NCI-H1092 treated with DMSO at 0.1 percent for 48 hours (cell line): ENCODE measurements at places on chromosomes 2 and 18.

GRCh38 chr18:50080316-50080715 lies 114.6 kb downstream of the MYO5B start:
- peak; percentile 64 for DNase-seq

- no peak for DNase-seq
These were observed 8.8 kb upstream of the RPL31 start for GRCh38 chr2:100993294-100993693.

- DNase-seq = no peak
These were observed 1.6 kb downstream of the COPS9 start for GRCh38 chr2:240134466-240134865.

GRCh38 chr18:582465-582864 lies 2.3 kb downstream of the CETN1 start:
- no peak for DNase-seq

DNA sequence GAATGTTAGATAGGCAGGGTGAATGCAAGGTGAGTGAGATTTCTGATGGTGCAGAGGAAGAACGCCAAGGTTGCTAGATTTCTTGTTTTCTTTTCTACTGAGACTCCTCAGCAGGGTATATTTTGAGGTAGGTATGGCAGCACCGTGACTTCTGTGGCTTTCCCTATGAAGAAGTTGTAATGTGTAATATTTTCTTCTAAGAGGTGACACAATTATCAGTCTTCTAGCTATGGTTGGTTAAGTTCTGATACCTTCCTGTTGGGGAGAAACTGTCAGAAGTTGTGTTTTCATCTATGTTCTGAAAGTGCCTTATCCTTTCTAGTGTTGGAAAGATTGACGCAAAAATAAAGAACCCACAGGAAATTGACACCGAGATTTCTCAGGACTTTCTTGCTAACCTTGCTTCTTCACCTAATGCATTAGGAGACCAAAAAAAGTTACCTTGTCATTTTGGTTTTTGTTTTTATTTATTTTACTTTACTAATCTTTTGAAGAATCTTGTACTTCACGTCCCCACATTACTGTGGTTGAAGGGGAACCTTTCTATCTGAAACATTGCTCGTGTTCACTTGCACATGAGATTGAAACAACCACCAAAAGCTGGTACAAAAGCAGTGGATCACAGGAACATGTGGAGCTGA lies 11.9 kb downstream of the IL18R1 start:
- DNase-seq = no peak

DNA sequence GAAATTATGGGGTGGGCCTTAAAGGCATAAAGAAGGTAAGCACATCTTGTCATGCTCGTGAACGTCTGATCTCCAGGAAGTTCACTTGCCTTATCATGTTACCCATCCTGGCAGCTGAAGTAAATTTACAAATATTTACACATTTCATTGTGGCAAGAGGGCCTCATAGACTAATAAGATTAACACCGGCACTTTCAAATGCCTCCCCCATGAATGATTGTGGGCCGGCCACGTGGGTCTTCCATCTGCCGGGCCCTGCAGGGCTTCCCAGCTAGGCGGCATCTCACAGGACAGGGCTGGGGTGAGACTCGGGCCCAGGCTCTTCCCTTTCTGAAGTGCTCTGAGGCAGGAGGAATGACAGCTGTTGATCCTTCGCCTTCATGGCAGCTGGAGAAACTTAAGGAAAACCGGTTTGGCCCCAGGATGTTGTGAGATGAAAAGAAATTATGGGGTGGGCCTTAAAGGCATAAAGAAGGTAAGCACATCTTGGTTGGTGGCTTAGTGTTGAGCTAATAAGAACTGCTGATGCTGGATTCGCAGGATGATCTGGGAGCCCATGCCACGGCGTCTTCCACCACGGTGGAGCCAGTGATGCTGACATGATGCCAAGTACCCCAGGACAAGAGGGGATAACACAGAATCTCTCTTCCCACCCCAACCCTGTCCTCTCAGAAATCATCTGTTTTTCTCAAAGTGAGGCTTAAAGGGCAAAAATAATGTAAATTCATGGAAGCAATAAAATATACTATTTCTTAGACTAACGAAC lies 176.3 kb downstream of the SEPTIN10 start:
- DNase-seq = peak; percentile 50

DNA sequence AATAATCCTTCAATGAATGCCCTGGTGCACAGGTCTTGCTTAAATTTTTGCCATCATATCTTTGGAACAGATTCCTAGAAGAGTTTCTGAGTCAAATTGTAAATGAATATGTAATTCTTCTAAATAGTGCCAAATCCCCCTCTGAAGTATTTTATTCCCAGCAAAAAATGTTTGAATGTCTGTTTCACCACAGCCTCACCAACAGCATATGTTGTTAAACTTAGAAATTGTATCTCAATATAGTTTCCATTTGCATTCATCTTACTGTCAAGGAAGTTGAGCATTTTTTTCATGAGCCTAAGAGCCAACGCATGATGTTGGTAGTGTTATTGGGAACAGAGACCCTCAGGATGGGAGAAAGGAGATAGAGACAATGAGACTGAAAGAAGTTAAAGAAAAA lies 86.8 kb upstream of the IL1R2 start:
- no peak for DNase-seq

DNA sequence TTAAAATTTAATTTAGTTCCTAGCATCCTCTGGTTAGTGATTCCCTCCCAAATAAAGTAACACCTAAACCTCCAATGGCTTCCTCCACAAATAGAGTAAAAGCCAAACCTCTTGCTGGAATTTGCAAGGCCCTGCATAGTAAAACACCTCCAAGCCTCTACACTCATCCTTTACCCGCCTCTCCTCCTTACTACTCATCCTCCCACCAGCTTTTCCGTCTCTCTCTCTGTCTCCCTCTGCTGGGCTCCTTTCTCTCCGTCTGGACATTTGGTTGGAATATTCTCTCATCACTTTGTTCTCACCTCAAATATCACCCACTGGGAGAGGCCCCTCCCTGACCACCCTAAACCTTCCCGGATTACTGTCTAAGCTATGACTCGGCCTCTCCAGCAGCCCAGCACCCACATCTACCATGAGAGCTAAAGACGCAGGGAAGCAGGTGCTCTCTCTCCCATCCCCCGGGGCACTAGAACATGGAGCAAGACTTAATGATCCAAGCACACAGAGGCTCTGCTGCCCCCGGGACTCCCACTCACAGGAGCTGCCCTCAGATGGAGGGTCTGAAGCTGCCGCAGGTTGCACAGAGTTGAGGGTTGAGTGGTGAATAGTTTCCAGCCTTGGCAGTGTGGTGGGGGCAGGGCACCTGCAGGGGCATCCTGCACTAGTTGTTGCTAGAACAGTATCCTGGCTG lies 167.2 kb downstream of the FBXO15 start:
- DNase-seq = peak; percentile 2

DNA sequence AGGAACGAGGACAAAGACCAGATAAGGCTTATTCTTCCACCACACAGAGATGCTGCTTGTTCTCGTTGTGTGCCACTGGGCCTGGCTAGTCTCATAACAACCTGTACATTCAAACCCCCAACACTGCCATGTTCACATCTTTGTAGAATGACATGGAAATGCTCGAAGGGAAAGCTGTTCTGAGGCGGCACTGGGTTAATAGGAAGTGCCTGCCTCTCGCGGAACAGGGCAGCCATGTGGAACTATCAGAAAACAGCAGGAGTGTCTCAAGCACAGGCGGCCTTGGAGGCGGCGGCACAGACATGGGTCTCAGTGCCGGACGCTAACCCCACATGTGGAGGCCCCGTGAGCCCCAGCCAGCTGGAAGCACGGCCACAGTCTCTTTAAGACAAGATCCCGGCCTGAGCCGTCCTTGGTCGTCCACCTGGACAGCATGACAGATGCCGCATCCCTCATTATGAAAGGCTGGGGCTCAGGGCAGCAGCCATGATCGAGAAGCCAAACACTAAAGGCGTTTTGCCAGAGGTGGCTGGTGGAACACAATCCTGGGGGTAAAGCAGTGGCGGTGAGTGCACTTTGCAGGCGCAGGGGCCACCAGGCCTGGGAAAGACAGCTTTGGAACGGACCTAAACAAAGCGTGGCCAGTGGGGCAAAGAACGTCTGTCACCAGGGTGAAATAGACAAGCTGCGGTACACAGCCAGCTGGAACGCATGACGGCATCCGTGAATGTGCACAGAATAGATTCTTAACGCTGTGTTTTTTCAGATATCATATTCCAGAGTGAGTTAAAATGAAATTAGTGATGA lies 161.0 kb downstream of the HDAC4 start:
- peak; percentile 33 for DNase-seq

DNA sequence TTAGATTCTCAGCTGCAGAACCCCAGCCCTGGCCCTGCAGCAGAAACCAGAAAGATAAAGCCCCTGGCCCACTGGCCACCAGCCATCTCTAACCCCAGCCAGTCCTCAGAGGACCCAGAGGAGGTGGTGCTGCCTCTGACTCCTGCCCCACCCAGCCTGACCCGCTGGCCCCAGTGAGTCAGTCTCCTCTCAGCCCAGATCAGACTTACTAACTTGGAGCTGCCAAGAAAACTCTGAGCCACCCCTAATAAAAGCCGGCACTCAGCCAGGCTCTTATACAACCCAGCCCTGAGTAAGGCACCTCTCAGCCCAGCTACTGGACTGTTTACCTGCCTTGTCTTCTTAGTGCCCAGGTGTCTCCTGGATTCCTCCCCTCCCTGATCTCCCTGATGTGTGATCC lies 2.0 kb downstream of the SLC14A2 start:
- no peak for DNase-seq

DNA sequence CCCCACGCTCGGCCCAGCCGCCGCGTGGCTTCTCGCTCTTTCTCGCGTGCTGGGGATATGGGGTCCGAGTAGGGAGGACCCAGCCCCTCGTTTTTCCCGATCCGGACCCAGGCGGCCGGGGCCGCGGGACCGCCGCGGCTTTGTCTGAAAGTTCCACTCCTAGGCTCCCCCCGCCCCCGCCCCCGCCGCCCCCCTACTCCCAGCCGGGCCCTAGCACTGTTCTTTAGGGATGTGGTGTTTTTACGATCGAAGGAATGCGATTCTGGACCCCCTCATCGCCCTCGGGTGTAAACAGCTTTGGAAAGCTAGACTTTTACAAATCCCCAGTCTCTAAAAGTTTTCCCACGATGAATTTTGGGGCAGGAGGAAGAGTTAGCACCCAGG lies 819 bp downstream of the TGIF1 start:
- DNase-seq = no peak

DNA sequence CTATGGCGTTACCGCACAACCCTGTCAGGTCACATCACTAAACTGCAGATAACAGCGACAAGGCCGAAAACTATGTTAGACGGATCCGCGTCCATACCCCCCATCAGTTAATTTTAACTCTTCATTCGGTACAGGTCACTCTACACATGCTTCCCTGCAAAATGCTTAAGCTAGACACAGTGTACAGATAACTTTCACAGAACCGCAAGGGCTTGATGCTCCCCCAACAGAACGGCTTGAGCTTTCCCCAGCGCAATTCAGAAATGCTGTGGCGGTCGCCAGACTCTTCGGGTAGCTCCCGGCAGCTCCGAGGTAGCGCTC lies 283 bp upstream of the RBBP8 start:
- DNase-seq = no peak

DNA sequence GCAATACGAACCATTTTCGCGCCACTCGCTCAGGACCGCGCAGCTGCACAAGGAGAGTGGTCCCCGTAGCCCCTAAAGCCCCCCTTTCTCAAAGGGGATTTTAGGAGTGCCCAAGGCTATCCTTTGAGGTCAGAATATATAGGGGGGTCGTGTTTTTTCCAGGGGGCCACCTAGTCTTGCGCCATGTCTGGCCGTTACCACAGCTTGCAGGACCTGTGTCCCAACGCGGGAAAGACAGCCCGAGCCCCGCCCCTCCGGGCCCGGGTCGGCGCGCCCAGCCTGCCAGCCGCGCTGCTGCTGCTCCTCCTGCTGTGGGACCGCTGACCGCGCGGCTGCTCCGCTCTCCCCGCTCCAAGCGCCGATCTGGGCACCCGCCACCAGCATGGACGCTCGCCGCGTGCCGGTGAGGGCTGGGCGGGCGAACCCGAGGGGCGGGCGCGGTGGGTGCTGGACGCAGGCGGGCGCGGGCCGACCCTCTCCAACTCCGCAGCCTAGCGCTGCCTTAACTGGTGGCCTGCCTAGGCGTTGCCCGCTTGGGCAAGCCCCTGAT lies at the start of gene CDCA7:
Gene CDCA7, plus strand, starts transcription at position 291 of the 550 bp plus-strand sequence. Its CDS starts 92 bp downstream, at position 383.
- DNase-seq = peak; percentile 73

GRCh38 chr2:230246206-230246605 lies 20.7 kb downstream of the SP140 start:
- DNase-seq = no peak

DNA sequence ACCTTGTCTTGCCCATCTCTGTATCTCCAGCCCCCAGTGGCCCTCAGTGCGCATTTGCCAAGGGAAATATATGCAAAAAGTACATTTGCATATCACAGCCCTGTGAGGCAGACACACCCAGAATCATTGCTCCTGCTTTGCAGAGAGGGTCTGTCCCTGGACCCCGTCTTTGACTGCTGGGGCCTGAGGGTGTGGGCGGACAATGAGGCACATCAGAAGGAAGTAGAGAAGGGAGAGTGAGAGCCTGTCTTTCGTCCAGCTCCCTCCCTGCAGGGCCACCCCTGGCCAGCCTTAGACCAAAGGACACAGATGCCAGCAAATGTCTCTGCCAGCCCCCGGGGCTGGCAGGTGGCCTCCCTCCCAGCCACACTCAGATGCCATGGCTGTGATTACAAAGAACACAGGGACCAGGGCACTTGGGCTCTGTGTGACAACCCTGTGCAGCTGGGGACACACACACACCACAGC lies 516.2 kb upstream of the MYT1L start:
- DNase-seq = peak; percentile 50

DNA sequence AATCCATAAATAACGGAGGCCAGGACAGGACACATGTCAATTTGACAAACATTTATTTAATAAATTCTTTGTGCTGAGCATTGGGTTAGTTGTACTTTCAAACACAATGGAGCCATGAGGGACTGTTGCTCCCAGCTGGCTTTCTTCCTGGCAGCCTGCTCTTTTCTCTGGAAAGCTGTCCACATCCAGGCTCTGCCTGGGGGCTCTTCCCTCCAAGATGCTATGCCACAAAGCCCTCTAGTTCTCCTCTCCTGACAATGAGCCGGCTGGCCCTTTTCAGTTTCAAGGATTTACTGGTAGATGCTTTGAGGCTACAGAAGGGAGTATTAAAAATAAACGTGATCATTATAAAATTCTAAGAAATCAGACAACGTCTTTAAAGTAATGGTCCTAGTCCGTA lies 44.1 kb upstream of the SLC14A2 start:
- no peak for DNase-seq

DNA sequence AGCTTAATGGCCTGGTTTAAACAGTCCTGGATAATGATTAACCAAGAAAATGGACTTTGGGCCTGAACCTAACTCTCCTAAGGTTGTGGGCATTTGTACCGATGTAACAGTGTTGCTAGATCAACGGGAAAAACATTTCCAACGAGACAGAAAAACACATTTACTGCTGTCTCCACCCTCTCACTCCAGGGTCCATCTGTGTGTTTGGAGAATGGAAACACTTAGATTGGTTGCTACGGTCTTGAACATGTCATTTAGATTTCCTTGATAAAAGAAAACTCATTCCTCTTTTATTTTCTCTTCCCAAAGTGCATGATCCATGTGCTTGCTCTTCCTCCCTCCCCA lies 88.0 kb downstream of the SOCS6 start:
- no peak for DNase-seq
